ENCODE measurements at places on chromosomes 3 and 15.

DNA sequence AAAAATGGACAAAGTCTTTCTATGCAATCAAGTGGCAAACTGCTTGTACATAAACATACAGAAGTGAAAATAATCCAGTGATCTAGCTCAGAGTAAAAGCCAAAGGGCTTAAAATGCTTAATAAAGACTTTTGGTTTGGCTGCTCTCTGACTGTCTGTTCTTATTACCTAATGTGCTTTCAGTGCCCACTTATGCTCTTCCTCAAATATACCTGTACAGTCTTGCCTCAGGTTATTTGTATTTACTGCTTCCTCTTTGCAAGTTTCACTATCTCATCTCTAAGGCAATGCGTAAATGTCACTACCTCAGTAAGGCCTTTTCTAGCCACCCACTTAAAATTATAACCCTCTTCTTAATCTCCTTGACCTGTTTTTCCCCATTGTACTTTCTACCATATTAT is 171.8 kb downstream of the EPHA6 start:
- no peak for DNase-seq

- DNase-seq, result no peak
Observed at GRCh38 chr3:23761440-23761896, 44.3 kb upstream of the UBE2E1 start.

DNA sequence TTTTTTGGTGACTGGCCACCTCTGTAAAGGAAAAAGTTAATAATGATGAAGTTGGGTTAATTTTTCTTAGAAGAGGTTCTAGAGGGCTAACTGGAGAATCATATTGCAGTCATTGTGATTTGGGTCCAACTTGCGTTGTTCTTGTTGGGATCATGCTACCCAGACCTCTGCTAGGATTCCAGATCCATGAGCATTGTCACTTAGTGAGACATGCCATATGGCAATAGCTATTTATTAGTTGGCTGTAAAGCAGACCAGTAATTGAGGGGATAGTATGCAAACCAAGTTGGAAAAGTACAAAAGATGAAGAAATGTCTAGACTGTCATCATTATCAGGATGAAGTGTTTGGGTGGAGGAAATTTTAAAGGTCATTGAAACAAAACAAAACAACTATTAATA is 30.7 kb upstream of the P2RY12 start:
- DNase-seq, result no peak

DNA sequence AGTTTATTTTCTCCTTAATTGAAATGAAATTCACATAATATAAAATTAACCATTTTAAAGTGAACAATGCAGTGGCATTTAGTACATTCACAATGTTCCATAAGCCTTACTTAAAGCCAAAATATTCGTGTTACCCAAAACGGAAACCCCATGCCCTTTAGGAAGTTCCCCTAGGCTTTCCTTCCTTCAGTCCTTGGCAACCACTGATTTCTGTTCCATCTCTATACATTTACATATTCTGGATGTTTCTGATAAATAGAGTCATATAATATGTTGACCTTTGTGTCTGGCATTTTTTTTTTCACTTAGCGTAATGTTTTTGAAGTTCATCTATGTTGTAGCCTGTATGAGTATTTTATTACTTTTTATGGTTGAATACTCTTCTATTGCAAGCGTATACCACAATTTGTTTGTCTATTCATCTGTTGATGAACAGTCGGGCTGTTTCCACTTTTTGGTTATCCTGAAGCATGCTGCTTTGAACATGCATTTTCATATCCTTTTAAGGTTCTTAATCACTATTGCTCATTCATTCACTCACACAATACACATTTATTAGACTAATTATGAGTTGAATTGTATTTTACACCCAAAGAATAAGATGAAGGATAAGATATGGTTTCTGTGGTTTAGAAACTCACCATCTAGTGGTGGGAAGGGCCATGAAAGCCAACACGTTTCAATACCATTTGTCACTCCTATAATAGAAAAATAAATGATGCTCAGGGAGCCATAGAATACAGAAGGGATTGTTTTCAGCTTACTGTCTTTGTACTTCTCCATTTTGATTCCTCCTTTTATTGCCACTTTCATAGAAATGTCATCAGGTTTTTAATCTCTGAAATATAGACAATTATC is 408.2 kb upstream of the CBLB start:
- DNase-seq, result peak; percentile 66

DNA sequence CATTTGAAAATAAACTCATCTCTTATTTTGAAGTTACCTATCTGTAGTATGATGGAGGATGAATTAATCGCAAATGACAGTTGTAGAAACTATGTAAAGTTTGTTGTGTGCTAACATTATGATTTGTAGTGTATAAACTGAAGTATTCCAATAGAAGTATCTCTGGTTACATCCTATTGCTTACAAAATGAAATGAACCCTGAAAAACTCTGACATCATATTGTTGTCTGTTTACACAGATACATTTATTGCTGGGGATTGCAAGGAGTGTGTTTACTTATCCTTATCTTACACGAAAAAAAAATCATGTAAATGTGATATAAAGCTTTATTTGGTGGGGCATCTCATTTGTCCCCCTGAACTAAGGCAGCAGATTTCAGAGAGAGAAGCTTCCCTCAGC is 2.6 kb upstream of the ABHD10 start:
- no peak for DNase-seq

DNA sequence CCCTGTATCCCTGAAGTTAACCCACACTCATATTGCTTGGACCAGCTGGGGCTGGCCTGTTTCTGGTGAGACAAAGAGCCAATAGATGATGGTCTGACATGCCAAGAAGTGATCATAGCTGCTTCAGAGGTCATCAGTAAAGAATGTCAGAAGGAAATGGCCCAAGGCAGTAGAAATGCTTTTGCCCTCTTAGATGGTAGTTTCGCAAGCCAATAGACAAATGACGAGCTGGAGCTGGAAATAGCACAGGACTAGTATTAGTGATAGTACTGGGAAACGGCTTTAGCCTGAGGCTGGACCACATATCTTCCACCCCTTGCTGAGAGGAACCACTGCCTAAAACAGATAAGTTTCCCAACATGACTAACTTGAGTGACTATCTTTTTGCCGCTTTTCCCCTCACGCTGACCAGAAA is 176.1 kb upstream of the THBS1 start:
- DNase-seq, result no peak

- no peak for DNase-seq
Observed at GRCh38 chr3:10748040-10748439, 68.0 kb upstream of the SLC6A11 start.

GRCh38 chr15:70437882-70438451 is 325.4 kb downstream of the UACA start:
- DNase-seq, result no peak

GRCh38 chr3:179451265-179452175 is at the start of gene GNB4:
Gene GNB4 (minus strand): TSS chr3:179451470. CDS start chr3:179426200, 25,270 bp downstream.
- peak; percentile 69 for DNase-seq

GRCh38 chr15:38308797-38309196 is 56.2 kb downstream of the SPRED1 start:
- DNase-seq, result no peak

- no peak for DNase-seq
Observed at GRCh38 chr3:16113704-16114103, 60.8 kb upstream of the GALNT15 start.

- no peak for DNase-seq
Observed at GRCh38 chr3:100104817-100105413, 9.4 kb downstream of the FILIP1L start.

DNA sequence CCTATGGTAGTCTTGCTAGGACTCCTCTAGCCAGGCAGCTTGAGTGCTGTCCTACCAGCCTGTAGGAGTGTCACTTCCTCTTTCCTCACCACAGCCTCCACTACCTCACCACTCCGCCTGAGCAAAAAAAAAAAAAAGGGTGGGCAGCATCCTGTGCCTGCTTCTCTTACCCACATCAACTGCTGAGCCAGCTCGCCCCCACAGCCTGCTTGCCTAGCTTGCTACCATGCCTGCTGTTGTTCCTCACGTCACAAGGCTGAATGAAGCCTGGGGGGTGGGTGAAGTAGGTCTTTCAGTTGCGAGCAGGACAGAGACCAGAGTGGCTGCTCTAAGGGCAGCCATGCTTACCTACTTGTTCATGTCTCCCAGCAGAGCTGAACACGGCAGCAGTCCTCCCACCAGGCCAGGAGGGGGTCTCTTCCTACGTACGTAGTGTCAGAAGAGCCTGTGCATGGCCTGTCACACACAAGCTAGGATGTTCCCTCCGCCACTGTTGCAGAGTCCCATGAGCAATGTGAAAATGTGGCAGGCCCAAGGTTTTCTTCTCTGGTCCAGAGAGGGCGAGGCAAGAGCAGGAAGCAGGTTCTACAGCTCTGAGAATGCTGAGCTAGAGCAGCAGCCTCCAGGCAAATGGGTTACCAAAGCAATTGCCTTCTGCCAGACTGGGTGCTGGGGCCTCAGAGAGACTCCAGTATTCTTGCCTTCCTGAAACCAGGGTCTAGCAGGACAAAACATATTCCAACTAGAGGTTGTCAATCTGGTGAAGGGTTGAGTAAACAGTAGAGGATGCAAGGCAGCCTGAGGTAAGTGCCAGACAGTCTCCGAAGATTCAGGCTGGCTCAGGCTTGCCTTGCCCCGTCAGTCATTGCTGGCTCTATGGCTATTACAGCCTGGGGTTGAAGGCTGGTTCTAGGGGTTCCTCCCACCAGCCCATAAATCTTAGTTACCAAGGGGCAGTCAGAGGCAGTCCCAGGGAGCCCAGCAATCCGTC is 8.1 kb downstream of the PPM1M start:
- no peak for DNase-seq

- DNase-seq, result no peak
Observed at GRCh38 chr3:8204853-8205650, 296.6 kb upstream of the LMCD1 start.

DNA sequence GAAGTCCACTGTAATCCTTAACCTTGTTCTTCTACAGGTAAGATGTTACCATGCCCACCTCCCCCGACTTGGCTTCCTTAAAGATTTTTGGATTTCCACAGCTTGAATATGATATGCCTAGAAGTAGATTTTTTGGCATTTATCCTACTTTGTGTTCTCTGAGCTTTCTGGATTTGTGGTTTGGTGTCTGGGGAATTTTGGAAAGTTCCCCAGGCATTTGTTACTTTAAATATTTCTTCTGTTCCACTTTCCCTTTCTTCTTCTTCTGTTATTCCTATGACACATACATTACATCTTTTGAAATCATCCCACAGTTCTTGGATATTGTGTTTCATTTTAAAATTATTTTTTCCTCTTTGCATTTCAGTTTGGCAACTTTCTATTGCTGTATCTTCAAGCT is 122.1 kb upstream of the TMEM108 start:
- DNase-seq, result no peak

DNA sequence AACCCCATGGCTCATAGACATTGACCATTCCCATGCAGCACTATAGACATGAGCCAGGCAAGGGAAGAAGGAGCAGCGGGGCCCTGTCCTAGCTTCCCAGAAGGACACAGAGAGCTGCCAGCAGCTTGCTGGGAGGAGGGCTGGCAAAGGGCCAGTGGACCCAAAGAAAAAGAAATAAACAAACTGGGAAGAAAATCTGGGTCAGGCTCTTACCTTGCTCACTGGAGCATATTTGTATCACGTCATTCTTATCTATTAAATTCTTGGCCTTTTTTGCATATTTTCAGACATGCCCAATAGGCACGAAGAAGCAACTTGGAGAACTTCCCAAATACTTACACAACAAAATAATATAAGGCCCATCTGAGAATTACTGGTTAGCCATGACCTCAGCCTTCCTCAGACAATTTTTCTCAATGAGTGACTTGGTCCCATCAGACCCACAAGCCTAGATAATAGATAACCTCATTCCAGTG is 28.4 kb downstream of the RASGRP1 start:
- DNase-seq, result no peak

GRCh38 chr3:125366132-125366531 is 9.0 kb downstream of the ZNF148 start:
- no peak for DNase-seq

DNA sequence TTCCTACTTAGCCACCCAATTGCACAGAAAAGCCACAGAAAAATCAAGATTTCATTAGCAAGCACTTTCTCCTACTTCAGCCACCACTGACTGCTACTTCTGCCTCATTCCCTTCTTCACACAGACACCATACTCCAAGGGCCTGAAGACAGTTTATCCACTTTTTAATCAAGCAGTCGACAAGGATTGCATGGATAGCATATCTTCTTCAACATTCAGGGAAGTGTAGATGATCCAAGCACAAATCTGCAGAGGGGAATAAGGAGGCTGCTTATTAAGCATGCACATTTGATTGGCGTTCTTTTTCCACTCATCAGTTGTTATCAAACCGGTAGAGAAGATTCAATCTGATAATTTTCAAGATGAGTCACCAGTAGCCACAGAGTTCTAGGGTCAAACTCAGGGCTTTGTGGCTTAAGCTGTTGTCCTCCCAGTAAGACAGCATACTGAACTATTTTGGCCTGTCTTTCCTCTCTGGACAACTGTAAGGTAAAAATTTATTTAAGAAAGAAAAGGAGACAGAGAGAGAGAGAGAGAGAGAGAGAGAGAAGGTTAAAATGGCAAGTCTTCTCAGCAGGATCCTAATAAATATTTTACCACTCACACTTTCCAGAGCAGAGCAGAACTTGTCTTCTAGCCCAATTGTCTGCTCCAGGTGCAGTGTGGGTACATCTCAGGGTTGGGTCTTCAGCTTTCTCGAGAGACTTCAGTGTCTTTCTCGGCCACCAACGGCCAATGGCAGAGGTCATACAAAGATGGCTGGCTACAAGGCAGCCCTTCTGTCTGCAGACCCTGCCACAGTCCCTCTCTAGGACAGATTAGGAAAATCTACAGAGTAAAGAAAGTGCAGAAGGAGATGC is 80.6 kb upstream of the BHLHE40 start:
- no peak for DNase-seq

GRCh38 chr3:187072102-187072501 is 67.2 kb downstream of the RPL39L start:
- no peak for DNase-seq

- DNase-seq, result no peak
Observed at GRCh38 chr15:94470492-94470891, 239.1 kb downstream of the MCTP2 start.

DNA sequence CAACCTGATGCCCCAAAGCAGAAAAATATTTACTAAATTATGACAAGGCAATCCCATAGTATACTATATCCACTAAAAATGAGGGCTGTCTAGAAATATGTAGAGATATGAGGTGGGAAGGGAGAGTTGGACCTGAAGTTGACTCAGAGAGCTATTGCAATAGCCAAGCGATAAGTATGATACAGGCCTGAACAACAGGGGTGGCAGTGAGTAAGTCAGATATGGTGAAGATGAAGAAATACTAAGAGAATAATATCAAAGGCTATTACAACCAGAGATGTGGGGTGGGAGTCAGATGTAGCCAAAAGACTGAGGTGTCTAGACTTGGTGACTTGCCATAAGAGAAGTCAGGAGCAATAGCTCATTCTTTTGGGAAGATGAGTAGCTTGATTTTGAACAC is 9.2 kb downstream of the HSPBAP1 start:
- DNase-seq, result no peak

GRCh38 chr15:70478251-70478990 is 284.9 kb downstream of the UACA start:
- DNase-seq, result no peak

DNA sequence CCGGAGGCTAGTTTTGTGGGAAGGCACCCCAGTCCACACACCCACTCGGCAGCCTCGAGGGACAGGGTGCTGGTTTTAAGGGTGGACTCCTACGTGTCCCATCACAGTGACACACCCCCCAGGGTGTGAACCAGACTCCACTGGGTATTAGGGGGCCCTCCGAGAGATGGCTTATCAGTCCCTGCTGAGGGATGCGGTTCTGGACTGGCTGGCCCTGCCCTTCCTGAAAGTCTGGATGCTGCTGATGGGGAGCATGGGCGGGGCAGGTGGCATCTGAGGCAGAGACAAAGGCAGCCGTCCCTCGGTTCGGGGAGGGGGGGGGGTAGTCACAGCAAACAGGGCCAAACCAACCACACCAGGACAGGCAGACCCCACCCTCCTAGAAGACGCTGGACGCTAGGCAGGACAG is 939 bp upstream of the ULK3 start:
- DNase-seq, result no peak

- no peak for DNase-seq
Observed at GRCh38 chr3:104244680-104245220, 1122.0 kb upstream of the ALCAM start.

Data from NCI-H1436 (cell line).